ENCODE measurements at places on chromosomes 3 and 15.
A peak's percentile ranks its signal among the peaks of the same experiment; 100 is the strongest.

DNA sequence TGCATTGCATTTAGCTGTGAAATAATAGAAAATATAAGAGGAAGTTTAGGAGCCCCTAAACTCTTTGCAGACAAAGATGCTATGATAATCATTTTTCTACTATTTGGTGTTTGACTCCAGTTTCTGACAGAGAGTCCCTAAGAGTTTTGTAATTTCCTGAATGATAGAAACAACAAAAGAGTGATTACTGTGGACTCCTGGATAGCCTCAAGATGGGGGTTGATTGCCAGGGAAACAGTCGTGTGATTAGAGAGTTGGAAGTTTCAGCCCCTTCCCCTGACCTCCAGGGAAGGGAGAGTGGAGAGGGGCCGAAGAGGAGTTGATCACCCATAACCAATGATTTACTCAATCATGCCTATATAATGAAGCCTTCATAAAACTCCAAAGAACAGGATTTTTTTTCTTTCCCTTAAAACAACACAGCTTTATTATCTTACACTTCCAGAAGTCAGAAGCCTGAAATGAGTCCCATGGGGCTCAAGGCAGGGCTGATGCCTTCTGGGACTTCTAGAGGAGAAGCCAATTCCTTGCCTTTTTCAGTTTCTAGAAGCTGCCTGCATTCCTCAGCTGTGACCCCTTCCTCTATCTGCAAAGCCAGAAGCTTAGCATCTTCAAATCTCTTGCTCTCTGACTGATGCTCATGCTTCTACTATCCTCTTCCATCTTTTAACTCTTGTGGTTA is 292.3 kb upstream of the ZPLD1 start:
- no peak for DNase-seq

DNA sequence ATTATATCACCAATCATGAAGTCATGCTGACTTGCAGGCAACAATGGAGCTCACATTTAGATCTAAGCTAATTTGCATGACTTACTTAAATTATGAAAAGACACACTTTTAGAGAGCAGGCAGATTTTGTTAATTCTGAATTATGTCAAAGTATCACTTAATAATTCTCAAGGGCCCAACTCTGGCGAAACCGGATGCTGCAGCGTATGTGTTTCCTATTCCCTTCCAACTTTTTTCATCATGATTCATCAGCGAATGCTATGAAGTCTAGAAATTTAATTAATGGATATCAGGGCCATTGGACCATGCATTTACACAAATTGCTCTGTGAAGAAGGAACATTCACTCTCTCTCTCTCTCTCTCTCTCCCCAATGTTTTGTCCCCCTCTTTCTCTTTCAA is 63.5 kb upstream of the GOLGA8A start:
- no peak for DNase-seq

- no peak for DNase-seq
Measured at GRCh38 chr3:46990573-46991374, 11.3 kb downstream of the NBEAL2 start.

GRCh38 chr3:190840146-190840545 is 22.3 kb downstream of the GMNC start:
- no peak for DNase-seq

DNA sequence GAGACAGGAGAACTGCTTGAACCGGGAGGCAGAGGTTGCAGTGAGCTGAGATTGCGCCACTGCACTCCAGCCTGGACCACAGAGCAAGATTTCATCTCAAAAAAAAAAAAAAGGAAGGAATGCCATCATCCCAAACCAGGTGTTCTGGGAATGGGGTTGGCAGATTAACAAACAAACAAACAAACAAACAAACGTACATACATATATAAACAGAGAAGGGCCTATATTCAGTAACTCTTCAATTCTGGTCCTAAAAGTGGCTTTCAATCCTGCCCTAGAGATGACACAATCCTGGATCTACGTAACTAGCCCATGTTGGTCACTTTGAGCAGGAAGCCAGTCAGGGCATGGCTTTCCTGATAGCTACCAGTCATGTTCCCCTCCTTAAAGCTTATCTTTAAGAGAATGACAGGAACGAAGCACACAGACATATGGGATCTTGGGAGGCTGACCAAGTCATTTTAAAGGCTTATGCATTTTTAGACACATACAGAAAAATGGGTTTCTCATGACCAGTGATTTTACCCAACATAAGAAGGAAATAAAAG is 29.9 kb upstream of the RAB11A start:
- DNase-seq: no peak

DNA sequence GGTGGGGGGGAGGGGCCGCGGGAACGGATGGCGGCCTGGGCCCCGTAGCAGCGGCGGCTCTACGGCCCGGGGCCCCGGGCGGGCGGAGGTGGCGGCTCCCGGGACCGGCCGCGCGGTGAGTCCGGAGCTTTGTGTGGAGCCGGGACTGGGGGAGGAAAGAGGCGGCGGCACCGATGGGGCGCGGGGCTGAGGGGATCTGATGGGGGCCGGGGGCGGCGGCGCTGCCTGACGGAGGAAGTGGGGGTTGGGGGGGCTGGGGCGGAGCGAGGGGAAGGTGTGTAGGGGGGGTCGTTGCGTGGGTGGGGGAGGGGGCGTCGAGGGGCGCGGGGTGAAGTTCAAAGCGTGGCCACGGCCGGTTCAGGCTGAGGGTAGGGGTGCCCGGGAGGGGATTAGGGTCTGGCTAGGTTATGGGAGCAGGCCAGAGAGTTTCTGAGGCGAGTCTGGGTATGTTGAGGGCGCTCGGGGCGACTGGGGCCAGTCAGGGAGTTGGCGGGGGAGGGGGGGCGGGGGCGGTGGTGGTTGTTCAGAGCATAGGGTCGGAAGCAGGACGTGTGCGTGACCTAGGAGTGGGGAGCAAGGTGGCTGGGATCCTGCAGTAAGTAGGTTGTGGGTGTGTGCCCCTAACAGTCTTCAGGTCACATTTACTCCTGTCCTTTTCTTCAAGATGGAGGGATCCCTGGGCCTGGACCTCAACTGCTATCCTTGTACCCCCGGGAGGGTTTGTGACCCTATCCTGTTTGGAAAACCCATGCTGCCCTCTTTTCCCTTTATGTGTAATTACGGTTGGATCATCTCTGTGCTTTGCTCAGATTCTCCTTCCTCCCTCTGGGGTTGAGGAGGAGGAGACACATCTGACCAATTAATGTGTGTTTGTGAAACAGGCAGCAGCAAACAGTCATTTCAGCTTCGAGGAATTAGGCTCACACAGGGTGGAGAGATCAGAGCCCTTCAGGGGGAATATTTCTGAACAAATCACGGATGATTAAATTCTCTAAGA is 644 bp downstream of the ZNF609 start:
- DNase-seq: peak; percentile 80

DNA sequence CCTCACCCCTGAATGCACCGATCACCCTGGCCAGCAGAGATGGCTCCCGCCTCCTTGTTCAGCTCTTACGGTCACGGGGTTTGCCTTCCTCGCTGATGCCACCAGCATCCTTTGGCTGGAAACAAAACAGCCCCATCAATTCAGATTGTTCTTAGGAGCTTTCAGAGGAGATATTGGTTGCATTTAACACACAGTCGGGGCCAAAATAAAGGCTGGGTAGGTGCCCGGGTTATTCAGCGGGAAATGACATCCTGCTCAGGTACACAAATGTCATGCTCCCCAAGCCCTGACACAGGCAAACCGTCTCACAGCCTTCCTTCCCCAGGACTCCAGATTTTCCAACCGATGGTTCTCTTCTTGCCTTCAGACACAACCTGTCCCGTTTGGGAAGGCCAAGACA is 62.4 kb upstream of the MEF2A start:
- no peak for DNase-seq

GRCh38 chr3:184815046-184815930 is 3.3 kb downstream of the VPS8 start:
- DNase-seq: peak; percentile 67

DNA sequence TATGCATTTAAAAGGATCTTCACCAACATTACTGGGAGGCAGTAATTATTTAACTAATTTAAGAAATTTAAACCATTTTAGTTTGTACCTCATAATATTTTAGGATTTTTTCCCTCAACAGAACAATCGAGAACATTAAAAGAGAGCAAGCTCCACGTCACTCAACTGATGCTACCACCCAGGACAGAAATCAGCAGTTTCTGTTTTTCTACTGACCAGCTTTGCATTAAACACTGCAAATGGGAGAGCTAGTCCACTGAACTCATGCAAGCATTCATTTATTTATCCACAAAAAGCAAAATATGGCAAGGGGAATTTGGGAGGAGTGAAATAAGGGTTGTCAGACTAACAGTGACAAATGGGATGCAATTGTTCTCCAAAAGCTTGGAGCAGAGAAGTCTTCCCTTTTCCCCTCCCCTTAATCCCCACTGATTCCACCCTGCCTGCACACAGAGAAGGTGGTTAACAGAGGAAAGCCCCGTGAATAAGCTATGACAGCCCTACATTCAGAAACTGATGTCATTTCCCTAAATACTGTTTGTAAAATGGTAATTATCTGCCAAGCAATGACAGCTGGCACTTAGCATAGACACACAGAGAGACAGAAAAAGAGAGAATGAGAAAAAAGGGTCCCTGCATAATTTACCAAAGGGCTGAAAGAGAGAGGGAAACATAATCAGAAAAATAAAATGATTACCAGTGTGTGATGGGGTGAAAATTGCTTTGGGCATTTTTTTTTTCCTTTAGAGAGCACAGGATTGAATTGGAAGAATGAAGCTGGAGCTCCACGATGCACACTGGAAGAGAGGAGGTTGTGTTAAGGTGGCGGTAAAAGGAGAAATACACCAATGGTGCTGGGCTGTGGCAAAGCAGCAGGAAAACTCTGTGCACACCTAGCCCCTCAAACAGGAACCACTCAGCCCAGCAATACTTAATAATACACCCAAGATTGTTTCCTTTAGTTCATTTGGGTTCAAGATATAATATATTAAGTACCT is 777.4 kb downstream of the TUSC7 start:
- DNase-seq: no peak

GRCh38 chr3:133547432-133548041 is 25.9 kb upstream of the CDV3 start:
- DNase-seq: peak; percentile 84

DNA sequence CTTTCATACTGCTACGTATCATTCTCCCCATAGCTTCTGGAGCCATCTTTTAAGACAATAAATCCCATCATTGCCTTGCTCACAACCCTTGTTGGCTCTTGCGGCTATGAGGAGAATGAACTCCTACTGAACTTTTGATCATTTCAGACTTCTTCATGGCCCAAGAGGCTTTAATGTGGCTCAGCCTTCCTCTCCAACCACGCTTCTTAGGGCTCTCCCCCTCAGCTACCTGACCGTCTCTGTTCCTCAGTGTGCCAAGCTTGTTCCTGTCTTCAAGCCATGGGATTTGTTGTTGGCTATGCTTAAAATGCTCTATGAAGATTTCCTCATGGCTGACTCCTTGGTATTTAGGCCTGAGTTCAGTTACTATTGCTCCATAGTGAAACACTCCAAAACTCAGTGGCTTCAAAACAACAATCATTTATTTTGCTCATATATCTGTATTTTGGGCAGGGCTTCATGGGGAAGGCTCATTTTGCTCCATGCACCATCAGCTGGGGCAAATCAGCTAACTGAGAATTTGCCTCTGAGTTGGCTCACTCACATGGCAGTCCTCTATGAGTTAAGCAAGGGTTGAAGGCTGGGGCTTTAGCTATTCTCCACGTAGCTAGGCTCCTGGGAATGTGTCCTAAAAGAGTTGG is 47.5 kb downstream of the FOXL2 start:
- DNase-seq: no peak

DNA sequence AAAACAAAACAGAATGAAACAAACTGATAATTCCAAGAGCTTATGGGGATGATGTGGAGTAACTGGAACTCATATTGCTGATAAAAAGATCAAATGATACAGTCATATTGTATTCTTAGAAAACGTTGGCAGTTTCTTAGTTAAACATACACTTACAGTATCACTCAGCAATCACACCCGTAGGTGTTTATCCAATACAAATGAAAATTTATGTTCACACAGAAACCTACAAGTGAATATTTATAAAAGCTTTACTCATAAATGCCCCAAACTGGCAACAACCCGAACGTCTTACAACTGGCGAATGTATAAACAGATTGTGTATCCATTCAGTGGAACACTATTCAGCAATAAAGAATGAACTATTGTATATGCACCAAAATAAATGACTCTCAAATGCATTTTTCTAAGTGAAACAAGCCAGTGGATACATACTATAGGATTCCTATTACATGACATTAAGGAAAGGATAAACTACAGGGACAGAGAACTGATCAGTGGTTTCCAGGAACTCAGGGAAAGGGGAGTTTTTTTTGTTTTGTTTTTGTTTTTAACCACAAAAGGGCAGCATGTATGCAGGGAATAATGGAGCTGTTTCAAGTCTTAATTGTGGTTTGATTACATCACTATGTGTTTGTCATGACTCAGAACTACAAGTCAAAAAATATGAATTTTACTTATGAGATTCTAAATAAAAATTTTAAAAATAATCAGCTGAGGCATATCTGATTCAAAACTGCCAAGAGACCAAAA is 71.8 kb upstream of the NDUFB4 start:
- peak; percentile 32 for DNase-seq

GRCh38 chr3:13009132-13009945 is 63.9 kb downstream of the IQSEC1 start:
- DNase-seq: no peak

- DNase-seq: no peak
Measured at GRCh38 chr3:88239870-88240269, 90.1 kb downstream of the C3orf38 start.

- DNase-seq: no peak
Measured at GRCh38 chr3:56254835-56255234, 213.4 kb downstream of the ERC2 start.

DNA sequence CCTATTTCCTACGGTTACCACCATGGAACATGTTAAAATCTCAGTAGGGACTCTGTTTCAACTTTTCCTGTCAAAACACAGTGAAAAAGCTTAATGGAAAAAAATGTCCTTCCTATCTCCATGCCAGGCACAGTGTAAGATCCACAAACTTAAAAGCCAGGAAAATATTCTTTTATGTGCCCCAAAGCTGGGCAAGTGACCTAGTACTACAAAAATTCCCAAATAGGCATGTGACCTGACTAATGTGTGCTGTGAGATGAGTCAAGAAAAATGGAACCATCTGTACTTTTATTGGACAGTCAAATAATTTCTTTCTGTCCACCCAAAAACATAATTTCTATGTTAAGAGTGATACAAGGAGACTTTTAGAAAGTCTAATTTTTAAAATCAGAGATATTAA is 406.0 kb downstream of the ZBTB20 start:
- peak; percentile 13 for DNase-seq

DNA sequence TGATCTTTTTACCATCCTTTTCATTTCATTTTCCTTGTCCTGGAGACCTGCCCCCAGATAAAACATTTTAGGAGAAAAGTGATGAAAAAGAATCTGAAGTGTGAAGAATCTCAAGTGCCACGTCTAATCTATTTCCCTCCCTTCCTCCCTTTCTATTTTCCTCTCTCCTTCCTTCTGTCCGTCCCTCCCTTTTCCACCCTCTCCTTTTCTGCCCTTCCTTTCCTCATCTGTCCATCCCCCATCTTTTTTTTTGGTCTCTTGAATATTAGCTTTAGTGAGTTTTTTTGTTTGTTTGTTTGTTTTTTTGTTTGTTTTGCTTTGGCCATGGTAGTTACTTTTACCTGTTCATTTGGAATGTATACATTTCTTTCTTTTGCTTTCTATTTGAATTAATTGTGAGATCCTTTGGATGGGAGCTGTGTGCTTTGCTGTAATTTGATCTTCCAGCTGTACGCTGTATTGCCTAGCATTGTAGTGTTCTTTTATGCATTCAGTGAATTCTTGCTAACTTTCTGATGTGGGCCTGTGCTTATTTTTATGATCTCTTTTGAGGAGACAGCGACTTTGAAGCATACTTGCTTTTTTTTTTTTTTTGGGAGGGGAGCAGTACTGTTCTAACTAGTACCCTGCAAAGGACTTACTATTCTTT is 19.2 kb downstream of the CDIN1 start:
- DNase-seq: peak; percentile 45

Measured in fibroblast of skin of abdomen (primary cell).